Urinary bladder (tissue), 4 donors: ENCODE measurements at places on chromosomes 5 and 9. TPM values are rescaled to one million over a fixed set of nuclear protein-coding genes. Genes with fewer than 3 reads are reported as not detected.

The OCLN gene
- total RNA-seq: 18.2 TPM

The TRAF2 gene
- total RNA-seq: 7.9 TPM

The LIX1 gene
- total RNA-seq: 0.63 TPM

The TEK gene
- total RNA-seq: 36.5 TPM

The MEIKIN gene
- not detected for total RNA-seq

The OR1K1 gene
- not detected for total RNA-seq

The PTGR1 gene
- 60.1 TPM for total RNA-seq

The SPARC gene
- 5,536 TPM for total RNA-seq

The KLHL3 gene
- 12.0 TPM for total RNA-seq

The MUSK gene
- total RNA-seq: 4.9 TPM

The PRPF4 gene
- total RNA-seq: 23.4 TPM

The PCDHGB4 gene
- total RNA-seq: 11.7 TPM

The SPINK6 gene
- not detected for total RNA-seq

The NSD1 gene
- total RNA-seq: 85.7 TPM

The AQP3 gene
- total RNA-seq: 27.1 TPM

The ARL14EPL gene
- not detected for total RNA-seq

The TYRP1 gene
- total RNA-seq: 0.48 TPM

The OGN gene
- 822 TPM for total RNA-seq

The AHRR gene
- 6.7 TPM for total RNA-seq

The S1PR3 gene
- total RNA-seq: 47.8 TPM

The PRRC1 gene
- total RNA-seq: 108 TPM

The DNAH5 gene
- total RNA-seq: 0.48 TPM

The STPG3 gene
- not detected for total RNA-seq

The SPATA31A3 gene
- total RNA-seq: not detected

The C5 gene
- 18.1 TPM for total RNA-seq

The ARAP3 gene
- total RNA-seq: 9.8 TPM

The VCAN gene
- 435 TPM for total RNA-seq

The SH2D3C gene
- total RNA-seq: 11.6 TPM

The NUDT12 gene
- 32.1 TPM for total RNA-seq

The DND1 gene
- not detected for total RNA-seq

The GHR gene
- total RNA-seq: 34.6 TPM

The CNTNAP3 gene
- total RNA-seq: 20.9 TPM

The HRH2 gene
- 1.4 TPM for total RNA-seq

The PCDHB16 gene
- 3.3 TPM for total RNA-seq

The SOHLH1 gene
- not detected for total RNA-seq

The ELAVL2 gene
- total RNA-seq: 14.8 TPM

The UGCG gene
- total RNA-seq: 79.2 TPM

The FLT4 gene
- total RNA-seq: 18.2 TPM

The TAF11L5 gene
- total RNA-seq: not detected

The MRRF gene
- 42.0 TPM for total RNA-seq

The SHC3 gene
- total RNA-seq: 2.0 TPM

The TAL2 gene
- 0.69 TPM for total RNA-seq

The DBH gene
- total RNA-seq: 0.79 TPM

The ENTREP1 gene
- 11.6 TPM for total RNA-seq
